ENCODE measurements at places on chromosomes 11 and 22. TPM values are rescaled to one million over a fixed set of nuclear protein-coding genes. Genes with fewer than 3 reads are reported as not detected.

UPK3A gene
- total RNA-seq = not detected

LAYN gene
- total RNA-seq = 53.7 TPM

KRTAP5-8 gene
- not detected for total RNA-seq

TOP3B gene
- total RNA-seq = 28.7 TPM
